ENCODE measurements at places on chromosomes 16 and 17.

DNA sequence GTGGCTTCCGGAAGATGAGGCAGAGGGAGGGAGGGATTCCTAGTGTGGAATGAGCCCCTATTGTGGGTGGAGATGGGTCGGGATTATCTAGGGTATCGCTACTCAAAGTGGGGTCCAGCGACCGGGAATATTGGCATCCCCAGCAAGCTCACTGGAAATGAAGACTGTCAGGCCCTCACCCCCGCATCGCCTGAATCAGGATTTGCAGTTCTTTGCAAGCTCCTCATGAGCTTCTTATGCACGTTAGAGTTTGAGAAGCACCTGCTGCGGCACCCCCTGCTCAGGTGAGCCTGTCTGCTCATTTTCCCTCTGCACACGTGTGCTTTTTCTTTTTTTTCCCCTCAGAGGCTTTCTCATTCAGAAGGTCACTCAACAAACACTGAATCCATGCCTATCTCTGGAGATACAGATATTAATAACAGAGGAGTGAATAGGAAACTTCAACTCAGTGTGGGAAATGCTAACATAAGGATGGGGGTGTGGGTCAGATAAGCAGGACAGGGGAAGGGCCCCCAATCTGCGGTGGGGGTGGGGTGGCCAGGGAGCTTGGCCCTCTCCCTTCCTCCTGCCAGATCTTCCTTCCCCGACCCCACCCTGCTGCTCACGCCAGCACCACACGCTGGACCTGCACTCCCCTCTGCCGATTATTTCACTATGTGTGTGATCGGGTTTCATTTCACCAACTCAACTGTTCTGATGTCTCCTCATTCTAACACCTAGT, 67.7 kb upstream of the NFAT5 start:
- no peak for DNase-seq

- no peak for DNase-seq
Observed at GRCh38 chr17:5430413-5430999, 8.4 kb downstream of the C1QBP start.

DNA sequence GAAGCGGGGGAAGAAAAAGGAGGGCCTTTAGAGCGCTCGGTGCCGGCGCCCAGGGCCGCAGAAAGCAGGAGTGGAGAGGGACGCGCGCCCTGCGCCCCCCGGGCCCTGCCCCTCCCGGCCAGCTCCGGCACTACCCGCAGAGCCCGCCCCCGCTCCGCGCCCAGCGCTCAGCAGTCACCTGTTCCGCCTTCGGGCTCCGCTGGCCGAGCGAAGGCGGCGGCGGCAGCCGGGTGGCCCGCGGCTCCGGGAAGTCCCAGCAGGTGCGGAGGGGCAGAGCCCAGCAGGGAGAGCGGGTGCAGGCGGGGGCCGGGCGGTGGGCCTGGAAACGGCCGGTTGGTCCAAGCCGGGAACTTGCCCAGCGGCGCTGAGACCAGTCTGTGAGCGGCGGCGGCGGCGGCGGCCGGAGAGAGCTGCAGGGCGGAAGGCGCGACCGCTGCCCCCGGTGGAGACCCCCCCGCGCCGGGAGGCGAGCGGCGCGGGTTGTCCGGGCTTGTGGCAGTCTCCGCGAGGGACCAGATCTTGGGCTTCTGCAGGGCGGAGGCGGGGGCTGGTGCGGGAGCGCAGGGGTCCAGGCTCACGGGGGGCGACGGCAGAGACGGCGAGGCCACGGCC, 2.2 kb downstream of the IRX3 start:
- no peak for DNase-seq

DNA sequence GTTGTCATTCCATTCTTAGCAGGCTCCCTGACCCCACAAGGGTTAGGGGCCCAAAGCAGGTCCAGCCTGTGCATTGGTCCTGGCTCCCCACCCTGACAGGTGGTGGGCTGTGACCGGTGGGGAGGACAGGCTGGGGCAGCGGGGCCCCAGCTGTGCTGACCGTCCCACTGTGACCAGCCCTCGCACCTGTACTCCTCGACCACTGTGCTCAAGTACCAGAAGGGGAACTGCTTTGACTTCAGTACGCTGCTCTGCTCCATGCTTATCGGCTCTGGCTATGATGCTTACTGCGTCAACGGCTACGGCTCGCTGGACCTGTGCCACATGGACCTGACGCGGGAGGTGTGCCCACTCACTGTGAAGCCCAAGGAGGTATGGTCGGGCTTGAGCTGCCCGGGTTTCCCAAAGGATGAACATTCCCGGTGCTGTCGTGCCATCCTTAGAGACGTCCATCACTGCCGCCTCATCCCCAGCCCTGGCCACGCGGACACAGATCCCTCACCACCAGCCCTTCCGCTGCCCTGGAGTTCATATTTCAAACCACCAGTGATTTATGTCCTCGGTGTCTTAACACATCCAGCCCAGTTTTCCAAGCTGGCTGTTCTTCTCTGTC, 7.3 kb downstream of the DRC7 start:
- no peak for DNase-seq

- DNase-seq = no peak
Observed at GRCh38 chr17:49725452-49726130, 17.8 kb upstream of the SLC35B1 start.

DNA sequence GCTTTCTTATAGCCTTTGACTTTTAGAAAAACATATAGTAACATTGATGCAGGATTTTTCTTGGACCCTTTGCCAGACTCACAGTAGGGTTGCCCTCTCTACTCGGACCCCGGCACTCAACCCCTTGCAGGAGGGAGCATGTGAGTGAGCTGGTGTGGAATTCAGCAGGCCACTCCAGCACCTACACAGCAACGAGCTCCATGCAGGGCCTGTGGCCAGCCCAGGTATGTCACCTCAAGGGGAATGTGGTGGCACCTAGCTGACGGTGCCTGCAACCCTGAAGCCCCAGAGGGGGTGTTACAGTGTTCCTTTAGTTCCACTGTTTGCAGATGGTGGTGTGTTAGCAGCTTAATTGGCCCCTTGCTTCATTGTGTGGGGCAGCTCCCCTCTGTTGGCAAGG, 414.9 kb downstream of the KCNJ2 start:
- no peak for DNase-seq

DNA sequence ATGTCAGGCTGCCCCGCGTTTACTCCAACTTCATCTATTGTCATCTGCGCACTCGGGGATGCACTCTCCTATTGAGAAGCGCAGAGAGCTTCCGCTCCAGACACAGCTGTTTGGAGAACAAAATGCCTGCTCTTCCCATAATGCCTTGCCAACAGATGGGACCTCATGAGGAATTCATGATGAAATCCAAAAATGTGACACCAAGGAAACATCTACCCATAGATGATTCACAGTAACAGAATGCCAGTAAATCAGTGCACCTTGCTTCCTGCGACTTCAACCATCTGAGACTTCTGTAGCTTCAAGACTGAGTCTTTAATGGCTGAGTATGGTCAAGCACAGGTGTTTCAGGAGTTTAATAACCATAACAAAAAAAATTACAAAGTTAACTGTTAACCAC, 1144.9 kb upstream of the GOT2 start:
- DNase-seq = no peak

- DNase-seq = no peak
Observed at GRCh38 chr16:73017321-73017720, 30.6 kb downstream of the ZFHX3 start.

GRCh38 chr17:82439194-82439828, 11.2 kb downstream of the CYBC1 start:
- no peak for DNase-seq

DNA sequence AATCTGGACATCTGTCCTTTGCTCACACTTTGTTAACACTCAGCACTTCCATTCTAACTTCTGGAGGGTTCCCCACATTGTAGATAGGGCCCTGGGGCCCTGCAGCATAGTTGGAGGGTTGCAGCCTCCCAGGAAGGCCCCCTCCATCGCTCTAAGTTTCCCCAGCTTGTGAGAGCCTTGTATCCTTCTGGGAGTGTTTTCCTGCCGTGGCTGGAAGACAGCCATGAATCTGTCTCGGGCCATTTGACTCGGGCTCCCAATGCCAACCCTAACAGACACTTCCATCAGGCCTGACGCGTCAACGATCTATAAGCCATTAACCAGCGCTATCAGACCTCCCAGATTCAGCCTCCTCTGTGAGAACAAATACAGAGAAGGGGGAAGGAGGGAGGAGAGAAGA, 263.7 kb upstream of the RPL38 start:
- DNase-seq = no peak

- no peak for DNase-seq
Observed at GRCh38 chr17:71741836-71742235, 379.0 kb upstream of the SOX9 start.

DNA sequence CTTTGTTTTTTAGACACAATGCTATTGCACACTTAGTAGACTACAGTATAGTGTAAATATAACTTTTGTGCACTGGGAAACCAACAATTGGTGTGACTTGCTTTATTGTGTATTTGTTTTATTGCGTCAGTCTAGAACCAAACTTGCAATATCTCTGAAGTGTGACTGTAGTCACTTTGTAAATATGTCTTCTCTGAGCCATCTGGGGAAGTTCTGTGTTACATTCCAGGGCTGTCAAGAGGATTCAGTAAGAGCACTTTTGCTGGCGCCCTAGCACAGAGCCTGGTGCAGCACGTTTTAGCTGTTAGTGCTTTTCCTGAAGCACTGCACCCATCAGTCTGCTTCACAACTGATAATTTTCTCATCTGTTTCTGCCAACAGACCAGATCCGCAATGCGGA, 73.2 kb downstream of the NT5M start:
- DNase-seq = no peak

DNA sequence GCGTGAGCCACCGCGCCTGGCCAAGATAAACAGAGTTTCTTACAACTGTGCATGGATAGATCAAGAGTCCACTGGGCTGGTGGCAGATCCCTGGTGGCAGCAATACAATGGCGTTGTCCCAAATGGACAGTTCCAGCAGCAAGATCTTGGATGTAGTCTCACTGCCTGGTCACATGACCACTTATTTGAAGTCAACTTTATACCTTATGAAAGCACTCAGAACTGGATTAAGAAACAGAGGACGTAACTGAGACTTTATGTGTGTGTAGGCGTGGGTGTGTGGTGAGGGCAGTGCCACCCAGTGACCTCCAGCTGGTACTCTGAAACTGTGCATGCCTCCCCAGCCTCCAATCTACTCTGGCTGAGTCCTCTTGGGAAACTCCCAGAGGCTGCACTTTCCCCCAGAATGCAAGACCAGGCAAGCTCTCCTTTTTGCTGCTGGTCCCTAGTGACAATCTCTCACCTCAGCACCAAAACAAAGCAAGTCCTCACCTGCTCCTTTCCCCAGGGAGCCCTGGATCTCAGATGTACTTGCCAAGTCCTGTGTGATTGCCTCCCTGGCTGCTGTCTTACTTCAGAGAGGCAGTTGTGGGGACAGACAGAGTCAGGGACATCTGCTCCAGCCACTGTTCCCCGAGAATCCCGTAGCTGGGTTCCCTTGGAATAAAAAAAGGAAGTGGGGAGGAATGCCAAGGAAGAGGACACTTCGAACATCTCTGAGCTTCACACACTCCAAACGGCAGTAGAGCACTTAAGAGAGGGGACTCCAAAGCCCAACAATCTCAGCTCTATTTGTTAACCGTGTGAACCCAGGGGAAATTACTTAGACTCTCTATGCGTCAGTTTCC, 11.7 kb upstream of the ST6GALNAC2 start:
- no peak for DNase-seq

DNA sequence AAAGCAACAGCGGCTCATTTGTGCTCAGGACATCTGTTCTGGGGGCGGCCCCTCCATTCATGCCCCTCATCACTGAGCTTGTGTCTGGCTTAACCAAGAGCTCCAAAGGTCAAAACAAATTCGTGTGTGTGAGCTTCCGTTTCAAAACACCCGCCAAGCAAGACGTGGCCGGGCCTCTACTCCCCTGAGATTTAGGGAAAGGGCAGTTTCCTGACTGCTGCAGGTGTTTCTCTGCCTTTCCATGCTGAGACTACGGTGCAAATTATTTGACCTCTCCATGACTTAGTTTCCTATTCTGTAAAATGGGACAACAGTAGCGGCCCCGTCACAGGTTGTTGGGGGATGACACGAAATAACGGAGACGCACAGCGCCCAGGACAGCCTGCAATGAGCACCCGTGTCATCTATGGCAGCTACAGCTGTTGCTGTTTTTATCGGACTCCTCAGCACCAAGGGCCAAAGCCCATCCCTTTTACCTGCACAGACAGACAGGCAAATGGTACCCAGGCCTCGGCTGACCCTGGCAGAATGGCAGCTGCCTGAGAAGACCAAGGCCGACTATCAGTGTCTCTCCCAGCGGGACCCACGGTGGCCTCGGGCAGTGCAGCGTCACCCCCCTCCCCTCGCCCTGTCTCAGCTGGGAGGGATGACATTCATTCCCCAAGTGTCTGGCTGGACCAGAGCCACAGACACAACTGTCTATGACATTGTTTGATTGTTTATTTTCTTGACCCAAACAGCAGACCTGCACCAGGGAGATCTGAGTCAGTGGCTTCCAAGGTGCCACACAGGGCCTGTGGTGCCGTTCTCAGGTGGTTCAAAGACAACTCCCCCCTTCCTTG, 50.7 kb upstream of the DOC2B start:
- DNase-seq = no peak

DNA sequence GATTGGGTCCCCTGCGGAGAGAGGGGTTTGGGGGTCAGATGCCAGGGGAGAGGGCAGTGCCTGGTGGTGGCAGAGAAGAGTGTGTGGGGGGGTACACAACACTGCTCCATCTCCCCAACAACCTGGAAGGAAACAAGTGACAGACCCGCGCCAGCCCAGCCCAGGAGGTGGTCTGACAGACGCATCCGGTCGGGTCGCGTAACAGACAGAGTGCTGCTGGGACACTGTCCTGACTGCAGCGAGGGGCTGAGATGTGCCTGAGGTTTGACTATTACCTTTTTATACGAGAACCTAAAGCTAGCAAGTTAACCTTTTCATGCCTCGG, 16.2 kb downstream of the UNC13D start:
- no peak for DNase-seq

- no peak for DNase-seq
Observed at GRCh38 chr17:36813957-36814563, 123.2 kb upstream of the LHX1 start.

DNA sequence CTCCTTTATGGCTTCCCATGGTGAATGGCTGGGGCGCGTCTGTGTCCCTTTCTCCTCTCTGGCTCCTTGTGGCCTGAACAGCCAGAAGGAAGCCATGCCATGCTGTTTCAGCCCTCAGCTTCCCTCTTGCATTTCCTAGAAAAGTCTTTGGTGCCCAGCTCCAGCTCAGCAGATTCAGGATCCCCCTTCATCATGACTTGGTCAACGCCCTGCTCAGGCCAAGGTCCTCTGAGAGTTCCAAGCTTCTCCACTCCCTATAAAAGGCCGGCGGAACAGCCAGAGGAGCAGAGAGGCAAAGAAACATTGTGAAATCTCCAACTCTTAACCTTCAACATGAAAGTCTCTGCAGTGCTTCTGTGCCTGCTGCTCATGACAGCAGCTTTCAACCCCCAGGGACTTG, at the start of gene CCL13:
TSS of gene CCL13 (plus strand) at position 287 of the 400 bp plus-strand sequence. CDS start at position 334, 47 bp downstream.
- no peak for DNase-seq

- no peak for DNase-seq
Observed at GRCh38 chr17:1710807-1711553, 803 bp upstream of the TLCD2 start.

- DNase-seq = no peak
Observed at GRCh38 chr16:49183911-49184310, 97.7 kb downstream of the CBLN1 start.

DNA sequence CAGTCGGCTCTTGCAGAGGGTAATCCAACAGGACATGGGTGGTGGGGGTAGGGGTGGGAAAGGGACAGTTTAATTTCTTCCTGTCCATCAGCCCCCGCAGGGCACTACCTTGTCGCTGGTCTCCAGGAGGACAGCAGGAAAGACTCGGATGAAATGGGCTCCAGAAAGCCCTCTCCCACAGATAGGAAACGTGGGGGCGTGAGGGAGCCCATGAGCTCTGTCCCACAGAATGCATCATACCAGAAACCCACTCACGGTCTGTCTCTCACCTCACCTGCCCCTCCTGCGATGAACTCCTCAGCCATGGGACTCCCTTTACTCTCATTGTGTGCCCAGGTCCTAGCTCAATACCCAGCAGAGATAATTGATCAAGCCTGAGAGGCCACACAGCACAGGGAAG, 240.1 kb downstream of the GSG1L start:
- no peak for DNase-seq
